Neural progenitor cell (in vitro differentiated cells): ENCODE measurements at places on chromosomes 6 and 20.

GRCh38 chr6:168691774-168692173, 250.8 kb downstream of the SMOC2 start:
- DNase-seq, result no peak

- DNase-seq, result no peak
Observed at GRCh38 chr20:34553366-34553867, 5.1 kb upstream of the MAP1LC3A start.

DNA sequence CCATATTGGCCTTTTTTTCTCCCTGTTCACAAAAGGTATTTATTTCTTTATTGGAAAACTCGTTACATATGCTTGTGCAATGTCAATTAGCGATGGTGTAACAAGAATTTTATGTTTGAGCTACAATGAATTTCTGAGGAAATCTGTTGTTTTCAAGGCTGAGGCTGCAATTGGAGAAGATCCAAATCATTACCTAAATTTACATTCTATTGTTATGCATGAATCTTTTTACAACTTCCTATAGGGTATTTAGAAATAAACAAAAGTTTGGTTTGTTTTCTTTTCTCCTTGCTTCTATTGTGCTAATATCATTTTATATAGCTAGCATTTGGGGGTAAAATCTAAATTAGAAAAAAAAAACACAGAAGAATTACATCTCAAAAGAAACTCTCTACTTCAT, 34.7 kb upstream of the NKAIN2 start:
- DNase-seq, result no peak

GRCh38 chr20:9993137-9993536, 41.6 kb upstream of the ANKEF1 start:
- no peak for DNase-seq

DNA sequence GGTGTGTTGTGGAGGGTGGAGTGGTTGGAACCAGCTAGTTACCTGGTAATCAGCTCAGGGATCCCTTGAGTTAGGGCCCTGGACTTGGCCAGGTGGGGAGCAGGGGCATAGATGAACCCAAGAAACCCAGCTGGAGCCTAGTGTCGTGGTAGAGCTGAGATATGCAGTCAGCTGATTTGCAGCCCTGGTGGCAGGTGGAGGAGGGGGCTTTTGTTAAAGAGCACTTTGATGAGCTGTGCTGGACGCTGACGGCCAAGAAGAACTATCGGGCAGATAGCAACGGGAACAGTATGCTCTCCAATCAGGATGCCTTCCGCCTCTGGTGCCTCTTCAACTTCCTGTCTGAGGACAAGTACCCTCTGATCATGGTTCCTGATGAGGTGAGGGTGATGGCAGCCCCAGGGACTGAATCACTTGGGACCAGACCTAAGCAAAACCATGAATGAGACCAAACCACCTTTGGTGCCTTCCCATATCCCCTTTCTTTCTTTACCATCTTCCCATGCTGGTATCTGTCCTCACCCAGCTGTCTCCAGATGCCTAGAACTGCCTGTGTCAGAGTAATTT, 12.7 kb downstream of the DEF6 start:
- no peak for DNase-seq

- no peak for DNase-seq
Observed at GRCh38 chr20:7090001-7090400, 322.5 kb downstream of the BMP2 start.

DNA sequence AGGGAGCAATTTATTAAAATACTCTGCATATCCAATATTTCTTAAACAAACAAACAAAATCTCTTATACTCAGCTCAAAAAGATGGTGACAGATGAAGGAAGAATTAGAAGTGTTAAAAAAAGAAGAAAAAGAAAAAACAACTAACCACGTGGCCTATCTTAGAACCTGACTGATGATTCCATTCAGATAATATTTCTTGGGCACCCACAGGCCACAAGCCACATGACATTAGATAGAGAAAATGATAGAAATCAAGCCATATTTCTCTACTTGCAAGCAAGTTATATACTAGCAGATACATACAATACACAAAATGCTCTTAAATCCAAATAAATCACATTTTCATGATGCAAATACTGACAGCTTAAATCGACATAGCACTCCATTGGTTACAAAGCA, 14.5 kb upstream of the RAMACL start:
- DNase-seq, result no peak

DNA sequence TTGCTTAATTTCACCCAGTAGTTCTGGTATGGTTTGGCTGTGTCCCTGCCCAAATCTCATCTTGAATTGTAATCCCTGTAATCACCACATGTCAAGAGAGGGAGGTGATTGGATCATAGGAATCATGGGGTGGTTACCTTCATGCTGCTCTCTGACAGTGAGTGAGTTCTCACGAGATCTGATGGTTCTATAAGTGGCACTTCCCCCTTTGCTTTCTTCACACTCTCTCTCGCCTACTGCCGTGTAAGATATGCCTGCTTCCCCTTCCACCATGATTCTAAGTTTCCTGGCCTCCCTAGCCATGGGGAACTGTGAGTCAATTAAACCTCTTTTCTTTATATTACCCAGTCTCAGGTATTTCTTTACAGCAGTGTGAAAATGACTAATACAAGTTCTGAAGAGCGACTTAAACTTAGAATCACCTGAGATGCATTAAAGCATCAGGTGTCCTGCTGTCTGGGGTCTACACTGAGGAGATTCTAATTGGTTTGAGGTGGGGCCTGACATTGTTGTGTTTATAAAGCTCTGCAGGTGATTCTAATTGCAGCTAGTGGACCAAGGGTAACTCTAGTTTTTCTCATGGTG, 82.1 kb upstream of the DTNBP1 start:
- no peak for DNase-seq

- no peak for DNase-seq
Observed at GRCh38 chr20:5197270-5197827, 70.5 kb downstream of the CDS2 start.

DNA sequence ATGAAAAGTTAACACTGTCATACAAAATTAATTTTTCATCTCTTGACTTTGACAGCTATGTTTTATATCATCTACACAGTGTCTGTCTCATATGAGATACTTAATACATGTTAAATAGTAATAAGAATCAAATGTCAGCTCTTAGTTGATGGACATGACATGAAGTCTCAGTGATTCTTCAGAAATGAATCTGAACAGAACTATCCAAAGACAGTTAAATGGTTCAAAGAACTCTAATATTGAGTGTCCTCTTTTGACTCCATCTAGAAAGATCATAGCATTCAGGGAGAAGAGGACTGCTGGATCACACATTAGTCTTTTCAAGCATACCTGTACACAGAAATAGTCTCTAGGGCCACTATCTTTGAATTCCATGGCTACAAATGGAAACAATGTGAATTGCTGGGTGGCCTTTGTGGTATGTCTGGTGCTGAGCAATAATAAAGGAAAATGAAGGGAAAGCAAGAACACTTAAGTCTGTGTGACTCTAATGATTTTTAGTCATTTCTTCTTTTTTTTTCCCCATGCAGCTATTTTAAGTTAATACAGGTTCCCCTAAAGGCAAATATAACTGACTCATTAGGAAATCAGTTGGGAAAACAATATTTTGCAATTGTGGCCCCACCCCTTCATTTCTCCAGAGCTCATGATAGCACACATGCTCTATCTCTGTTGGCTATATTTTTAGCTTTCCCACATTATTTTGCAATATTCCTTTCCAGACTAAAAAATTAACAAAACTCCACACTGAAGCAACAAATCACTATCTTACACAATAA, 367.5 kb downstream of the GRIK2 start:
- DNase-seq, result no peak

DNA sequence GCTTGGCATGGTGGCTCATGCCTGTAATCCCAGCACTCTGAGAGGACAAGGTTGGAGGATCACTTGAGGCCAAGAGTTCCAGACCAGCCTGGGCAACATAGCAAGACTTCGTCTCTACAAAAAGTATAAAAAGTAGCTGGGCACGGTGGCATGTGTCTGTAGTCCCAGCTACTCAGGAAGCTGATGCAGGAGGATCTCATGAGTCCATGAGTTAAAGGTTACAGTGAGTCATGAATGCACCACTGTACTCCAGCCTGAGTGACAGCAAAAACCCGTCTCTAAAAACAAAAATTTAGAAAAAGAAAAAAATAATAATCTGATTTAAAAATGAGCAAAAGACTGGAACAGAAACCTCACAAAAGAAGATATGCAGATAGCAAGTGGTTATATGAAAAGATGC, 279.7 kb downstream of the RNGTT start:
- DNase-seq, result no peak

DNA sequence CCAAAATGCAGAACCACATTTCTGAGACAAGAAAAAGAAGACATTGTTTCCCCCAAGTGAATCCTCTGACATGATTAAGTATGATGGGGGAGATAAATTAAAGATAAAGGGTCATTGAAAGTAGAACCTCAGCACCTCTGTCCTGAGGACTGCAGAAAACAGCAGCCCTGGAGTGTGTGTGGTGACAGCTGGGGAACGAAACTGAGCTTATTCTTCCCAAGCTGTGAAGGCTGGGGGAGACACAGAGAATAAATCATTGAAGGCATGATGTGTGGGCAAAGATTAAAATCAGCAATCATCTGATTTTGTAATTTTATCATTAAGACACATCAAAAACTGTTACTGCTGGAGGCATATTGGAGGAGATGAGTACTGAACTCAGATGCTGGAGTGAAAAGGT, 67.5 kb upstream of the GPR6 start:
- DNase-seq, result no peak

- peak; percentile 61 for DNase-seq
Observed at GRCh38 chr20:33832103-33832804, 21.1 kb downstream of the CHMP4B start.

GRCh38 chr6:83518816-83519480, 6.6 kb downstream of the PRSS35 start:
- peak; percentile 29 for DNase-seq

DNA sequence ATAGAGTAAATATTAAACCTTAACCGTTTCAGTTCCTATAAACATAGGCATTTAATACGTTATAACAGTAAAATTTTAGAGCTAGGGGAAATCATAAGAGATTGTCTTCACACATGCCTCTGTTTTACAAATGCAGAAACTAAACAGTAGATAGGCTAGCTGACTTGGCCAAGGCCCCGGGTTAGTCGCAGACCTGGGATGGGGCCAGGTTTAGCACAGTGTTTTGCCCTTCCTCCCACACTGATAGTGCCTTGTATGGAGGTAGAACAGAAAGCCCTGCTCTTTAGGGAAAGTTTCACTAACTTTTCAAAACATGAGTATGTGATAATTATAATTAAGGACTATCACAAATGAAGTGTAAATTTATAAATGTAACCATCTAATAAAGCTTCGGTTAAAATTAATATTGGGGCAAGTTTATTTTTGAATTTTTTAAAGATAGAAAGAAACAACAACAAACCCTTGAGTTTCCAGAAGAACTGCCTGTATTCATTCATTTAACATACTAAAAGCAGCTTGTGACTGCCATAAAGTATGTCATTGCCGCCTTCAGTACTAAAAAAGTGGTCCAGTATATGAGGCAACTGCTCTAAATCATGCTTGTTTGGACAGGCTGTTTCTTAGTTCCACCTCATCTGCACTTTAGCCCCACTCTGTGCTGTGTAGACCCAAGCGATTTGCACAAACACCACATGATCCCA, 62.5 kb upstream of the LOC128125822 start:
- no peak for DNase-seq

GRCh38 chr20:36951979-36952738, 651 bp upstream of the SAMHD1 start:
- no peak for DNase-seq

- DNase-seq, result no peak
Observed at GRCh38 chr6:31819871-31820299, 4.5 kb downstream of the HSPA1A start.

GRCh38 chr6:73586416-73586974, 65.7 kb upstream of the EEF1A1 start:
- no peak for DNase-seq

DNA sequence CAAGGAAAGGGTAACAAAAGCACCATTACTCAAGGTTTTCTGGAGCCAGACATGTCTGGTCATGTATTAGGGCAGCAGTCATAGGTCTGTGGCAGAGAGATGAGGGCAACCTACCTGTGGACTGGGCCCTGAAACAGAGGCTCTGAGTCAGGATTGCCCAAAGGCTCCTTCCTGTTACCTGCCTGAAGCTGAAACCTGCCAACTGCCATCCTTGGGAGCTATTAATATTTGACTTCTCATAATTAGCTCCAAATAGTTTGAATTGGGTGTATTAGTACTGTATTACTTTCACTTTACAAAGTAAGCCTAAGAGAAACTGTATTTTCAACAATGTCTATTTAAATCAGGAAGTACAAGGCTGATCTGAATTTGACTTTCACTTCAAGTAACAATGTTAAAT, 72.0 kb upstream of the TBX18 start:
- no peak for DNase-seq

DNA sequence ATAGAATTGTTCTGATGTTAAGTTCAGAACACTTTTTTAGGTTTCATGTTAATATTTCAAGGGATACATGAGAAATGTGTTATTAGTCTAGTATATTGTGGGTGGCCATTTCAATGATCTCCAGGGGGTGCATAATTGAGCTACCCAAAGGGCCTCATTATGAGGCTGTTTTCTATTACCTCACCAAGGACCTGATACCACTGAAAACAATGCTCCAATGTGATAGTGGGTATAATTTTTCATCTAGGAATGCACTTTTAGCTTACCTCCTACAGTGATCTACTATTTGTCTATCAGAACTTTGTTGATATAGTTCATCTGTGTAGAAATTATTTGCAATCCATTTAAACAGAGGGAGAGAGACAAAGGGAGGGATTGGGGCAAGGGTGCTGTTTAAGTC, 106.8 kb upstream of the HS3ST5 start:
- no peak for DNase-seq

DNA sequence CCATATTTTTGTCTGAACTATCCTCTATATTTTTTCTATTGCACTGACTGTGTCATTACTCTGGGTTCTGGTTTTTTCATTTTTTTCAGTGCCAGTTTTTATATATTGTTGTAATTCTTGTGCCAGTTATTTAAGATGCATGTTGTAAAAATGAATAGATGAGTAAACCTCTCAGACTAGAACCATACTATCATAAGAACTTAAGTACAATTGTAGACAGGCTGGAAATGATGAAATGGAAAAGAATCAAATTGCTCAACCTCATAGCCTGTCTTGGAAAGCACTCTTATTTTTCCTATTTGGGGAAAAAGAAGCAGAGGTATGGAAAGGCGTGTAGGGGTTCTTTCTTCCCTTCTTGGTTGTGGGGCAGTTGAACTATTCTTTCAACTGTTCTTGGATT, 30.2 kb downstream of the PANK2 start:
- DNase-seq, result no peak

GRCh38 chr20:17345321-17345720, 118.5 kb downstream of the PCSK2 start:
- DNase-seq, result no peak

DNA sequence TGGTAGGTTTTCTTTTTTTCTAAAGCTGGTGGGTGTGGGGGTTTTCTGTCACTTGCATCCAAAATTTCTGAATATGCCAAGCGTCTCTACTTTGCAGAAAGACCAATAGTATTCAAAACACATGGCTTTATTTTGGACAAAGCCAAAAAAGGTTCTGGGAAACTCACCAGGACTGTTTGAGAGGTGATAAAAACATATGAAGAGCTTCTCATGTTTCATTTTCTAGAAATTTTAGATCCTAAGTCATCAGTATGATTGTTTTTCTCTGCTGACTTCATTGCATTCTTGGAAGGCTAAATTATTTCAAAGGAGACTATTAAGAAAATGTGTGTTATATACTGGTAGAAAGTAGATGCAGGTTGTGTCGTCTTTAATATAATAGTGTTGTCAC, 51.3 kb downstream of the GCLC start:
- DNase-seq, result no peak
